ENCODE measurements at places on chromosomes 1 and 21.

DNA sequence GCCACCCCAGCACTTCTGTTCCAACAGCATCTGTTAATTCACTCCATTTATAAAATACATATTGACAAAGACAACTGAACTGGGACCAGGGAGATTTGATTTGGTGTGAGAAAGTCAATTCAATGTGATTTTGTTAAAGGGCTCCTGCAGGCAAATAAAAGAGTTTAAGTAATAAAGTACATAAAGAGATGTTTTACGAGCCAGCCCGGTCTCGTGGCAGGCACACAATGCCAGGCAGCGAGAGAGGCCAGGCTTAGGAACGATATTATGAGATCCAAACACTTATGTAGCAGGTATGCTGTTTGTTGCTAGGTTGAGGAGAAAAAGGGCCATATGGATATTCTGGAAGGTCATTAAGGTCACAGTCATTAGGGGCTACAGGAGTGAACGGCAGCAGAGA is 227.1 kb downstream of the KCTD3 start:
- no peak for DNase-seq

- no peak for DNase-seq
Observed at GRCh38 chr1:212629450-212630157, 21.0 kb downstream of the ATF3 start.

- DNase-seq, result no peak
Observed at GRCh38 chr1:61190153-61190552, 107.8 kb downstream of the NFIA start.

GRCh38 chr1:228342627-228343190 is 63.9 kb downstream of the TRIM11 start:
- DNase-seq, result no peak

DNA sequence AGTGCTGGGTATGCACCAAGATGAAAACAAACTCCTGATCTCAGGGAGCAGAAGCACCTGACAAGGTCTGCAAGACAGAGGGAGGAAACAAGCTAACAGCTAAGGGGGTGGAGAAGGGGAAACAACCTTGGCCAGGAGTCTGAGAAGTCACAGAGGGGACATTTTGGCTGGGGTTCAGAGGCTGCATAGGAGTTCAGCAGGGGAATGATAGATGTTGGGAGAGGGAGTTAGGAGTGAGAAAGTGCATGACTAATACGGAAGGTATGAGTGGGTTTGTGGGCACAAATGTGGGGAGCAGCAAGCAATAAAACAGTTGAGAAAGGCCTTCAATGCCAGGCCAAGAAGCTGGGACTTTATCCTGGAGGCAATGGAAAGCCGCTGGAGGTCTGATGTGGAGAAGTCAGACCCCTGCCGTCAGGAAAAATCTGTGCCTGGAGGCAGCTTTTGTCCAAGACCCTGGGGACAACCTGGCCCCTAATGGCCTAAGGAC is 16.4 kb downstream of the EPHA2 start:
- no peak for DNase-seq

DNA sequence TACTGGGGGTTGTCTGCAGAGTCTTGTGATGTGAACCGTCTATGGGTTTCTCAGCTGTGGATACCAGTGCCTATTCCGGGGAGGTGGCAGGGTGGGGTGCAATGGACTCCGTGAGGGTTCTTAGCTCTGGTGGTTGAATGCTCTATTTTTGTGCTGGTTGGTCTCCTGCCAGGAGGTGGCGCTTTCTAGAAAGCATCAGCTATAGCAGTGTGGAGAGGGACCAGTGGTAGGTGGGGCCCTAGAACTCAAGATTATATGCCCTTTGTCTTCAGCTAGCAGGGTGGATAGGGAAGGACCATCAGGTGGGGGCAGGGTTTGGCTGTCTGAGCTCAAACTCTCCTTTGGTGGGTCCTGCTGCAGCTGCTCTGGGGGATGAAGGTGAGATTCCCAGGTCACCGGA is 127.3 kb upstream of the PLD5 start:
- no peak for DNase-seq

- DNase-seq, result no peak
Observed at GRCh38 chr1:7449750-7450149, 321.3 kb upstream of the VAMP3 start.
